ENCODE measurements at places on chromosomes 6 and 20. TPM values are rescaled to one million over a fixed set of nuclear protein-coding genes. Genes with fewer than 3 reads are reported as not detected.

DNA sequence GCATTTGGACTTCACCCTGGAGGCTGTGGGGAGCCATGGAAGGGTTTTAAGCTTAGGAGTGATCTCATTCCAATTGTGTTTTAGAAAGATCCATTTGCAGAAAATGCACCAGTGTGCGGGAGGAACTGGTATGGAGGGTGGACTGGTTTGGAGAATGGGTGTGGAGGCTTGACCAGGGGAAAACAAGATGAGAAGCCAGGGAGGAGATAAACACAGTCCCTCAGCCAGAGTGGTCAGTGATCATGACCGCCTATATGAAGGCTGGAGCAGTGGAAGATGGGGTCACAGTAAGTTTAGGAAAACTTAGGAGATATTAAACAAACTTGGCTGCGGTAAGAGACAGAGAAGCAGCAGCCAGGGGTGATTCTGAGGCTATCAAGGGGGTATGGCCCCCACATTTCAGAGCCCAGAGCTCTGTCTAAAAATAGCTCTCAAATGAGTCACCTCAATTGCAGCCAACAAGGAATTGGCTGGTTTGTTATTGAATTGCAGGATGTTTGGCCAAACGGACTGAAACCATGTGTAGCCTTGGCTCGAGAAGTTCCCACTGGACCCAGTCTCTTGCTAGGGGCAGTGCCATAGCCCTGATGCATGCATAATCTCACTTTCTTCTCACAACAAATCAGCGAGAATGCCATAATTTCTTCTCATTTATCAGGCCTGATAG lies 159.9 kb upstream of the TOP1 start:
- H3K4me3 ChIP-seq, result no peak overlapping the region
- H3K4me1 ChIP-seq, result no peaks in the 10 kb centered on the region
- DNase-seq, result peak; percentile 15
- no peaks in the 10 kb centered on the region for H3K36me3 ChIP-seq
- H3K27ac ChIP-seq, result no peak overlapping the region
- no peaks in the 10 kb centered on the region for H3K27me3 ChIP-seq

GRCh38 chr6:11774426-11774825 lies 4.2 kb downstream of the ADTRP start:
- H3K27ac ChIP-seq, result no peak overlapping the region
- no peaks in the 10 kb centered on the region for H3K27me3 ChIP-seq
- H3K4me3 ChIP-seq, result no peak overlapping the region
- DNase-seq, result no peak
- H3K36me3 ChIP-seq, result no peaks in the 10 kb centered on the region

DNA sequence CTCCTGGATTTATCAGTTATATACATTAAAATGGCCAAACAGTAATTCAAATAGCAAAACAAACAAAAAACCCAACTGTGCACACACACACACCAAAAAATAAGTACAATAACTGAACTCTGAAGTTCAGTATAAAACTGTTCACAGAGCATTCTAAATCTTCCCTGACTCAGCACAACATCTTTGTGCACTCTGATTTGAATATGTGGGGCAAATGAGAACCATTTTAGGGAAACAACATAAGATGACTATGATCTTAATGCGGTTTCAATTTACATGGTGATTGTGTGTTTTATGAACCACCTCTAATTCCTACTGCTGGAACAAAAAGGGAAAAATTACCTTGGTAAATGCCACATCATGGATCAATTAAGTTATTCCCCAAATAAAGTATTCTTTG lies 41.7 kb downstream of the PLAGL1 start:
- H3K27ac ChIP-seq, result no peak overlapping the region
- no peak overlapping the region for H3K4me3 ChIP-seq
- no peaks in the 10 kb centered on the region for H3K4me1 ChIP-seq
- no peaks in the 10 kb centered on the region for H3K27me3 ChIP-seq

SLC22A23 gene
- total RNA-seq, result 32.2 TPM

GPLD1 gene
- total RNA-seq, result 0.66 TPM

All from body of pancreas (tissue), 4 donors.